Activated naive CD4-positive, alpha-beta T cell treated with anti-CD3 and anti-CD28 coated beads for 36 hours (primary cell): ENCODE measurements at places on chromosomes 13 and 19. TPM values are rescaled to one million over a fixed set of nuclear protein-coding genes. Genes with fewer than 3 reads are reported as not detected.

GRCh38 chr13:99218545-99218944 lies 17.9 kb downstream of the UBAC2 start:
- DNase-seq = no peak

DNA sequence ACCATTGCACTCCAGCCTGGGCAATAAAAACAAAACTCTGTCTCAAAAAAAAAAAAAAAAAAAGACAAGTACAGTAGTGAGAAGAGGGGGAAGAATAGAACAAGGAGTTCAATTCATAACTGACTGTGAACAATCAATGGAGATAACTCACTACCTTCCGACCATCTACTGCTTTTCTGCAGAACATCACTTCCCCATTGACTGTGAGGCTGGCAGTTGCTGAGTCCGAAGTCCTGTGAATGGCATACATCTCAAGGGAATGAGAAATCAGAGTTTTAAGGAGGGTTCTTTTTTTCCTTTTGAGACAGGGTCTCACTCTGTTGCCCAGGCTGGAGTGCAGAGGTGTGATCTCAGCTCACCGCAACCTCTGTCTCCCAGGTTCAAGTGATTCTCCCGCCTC lies 11.2 kb downstream of the ZNF565 start:
- DNase-seq = no peak

- DNase-seq = no peak
Observed at GRCh38 chr13:26325876-26326275, 71.9 kb downstream of the CDK8 start.

GRCh38 chr13:40672765-40673397 lies 6.4 kb upstream of the FOXO1 start:
- no peak for DNase-seq

- DNase-seq = no peak
Observed at GRCh38 chr19:48633148-48634035, 3.8 kb downstream of the DBP start.

- DNase-seq = no peak
Observed at GRCh38 chr13:48507021-48507420, 25.9 kb downstream of the RCBTB2 start.

DNA sequence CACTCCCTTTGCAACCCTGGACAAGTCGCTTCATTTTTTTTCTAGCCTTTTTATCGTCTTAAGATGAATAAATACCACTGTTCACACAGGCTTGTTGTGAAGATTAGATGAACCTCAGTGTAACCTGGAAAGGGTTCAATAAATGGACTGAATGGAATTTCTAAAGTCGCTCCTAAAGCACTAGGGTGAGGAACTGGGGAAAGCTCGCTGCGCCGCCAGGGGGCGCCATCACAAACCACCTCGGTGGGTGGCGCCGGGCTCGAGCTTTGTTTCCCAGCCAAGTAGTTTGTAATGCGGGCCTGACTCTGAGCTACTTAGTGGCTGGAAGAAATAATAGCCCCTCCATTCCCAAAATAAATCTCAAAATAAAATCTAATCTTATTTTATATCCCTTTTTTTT lies 2.2 kb upstream of the CEACAM6 start:
- peak; percentile 79 for DNase-seq

GRCh38 chr19:17405250-17406045 lies at the start of gene BST2:
Gene BST2, minus strand, starts transcription at chr19:17405630. Its CDS starts 55 bp downstream, at chr19:17405575.
- peak; percentile 69 for DNase-seq

Gene ZNF606
- total RNA-seq = 4.5 TPM

Gene CCL25
- not detected for total RNA-seq

Gene SULT2A1
- total RNA-seq = not detected
